ENCODE measurements at places on chromosomes 3 and 15. TPM values are rescaled to one million over a fixed set of nuclear protein-coding genes. Genes with fewer than 3 reads are reported as not detected.
A peak's percentile ranks its signal among the peaks of the same experiment; 100 is the strongest.

The ELL3 gene
- polyA plus RNA-seq = 0.89 TPM

The PLSCR5 gene
- polyA plus RNA-seq = not detected

The CEMIP gene
- 27.8 TPM for polyA plus RNA-seq

The CGNL1 gene
- polyA plus RNA-seq = 0.23 TPM

The DZIP1L gene
- polyA plus RNA-seq = 6.4 TPM

The NECTIN3 gene
- polyA plus RNA-seq = 12.7 TPM

- no peak for DNase-seq
- H3K27me3 ChIP-seq = no peaks in the 10 kb centered on the region
- no peak overlapping the region for H3K27ac ChIP-seq
- H3K36me3 ChIP-seq = no peaks in the 10 kb centered on the region
- no peaks in the 10 kb centered on the region for H3K4me1 ChIP-seq
These were observed 13.2 kb upstream of the BCL6 start for GRCh38 chr3:187758318-187758955.

- DNase-seq = no peak
- H3K27me3 ChIP-seq = no peaks in the 10 kb centered on the region
- H3K4me1 ChIP-seq = peaks cover 9% of the 10 kb centered on the region
- H3K36me3 ChIP-seq = no peaks in the 10 kb centered on the region
These were observed 532.7 kb downstream of the SOX2 start for GRCh38 chr3:182244222-182244971.

DNA sequence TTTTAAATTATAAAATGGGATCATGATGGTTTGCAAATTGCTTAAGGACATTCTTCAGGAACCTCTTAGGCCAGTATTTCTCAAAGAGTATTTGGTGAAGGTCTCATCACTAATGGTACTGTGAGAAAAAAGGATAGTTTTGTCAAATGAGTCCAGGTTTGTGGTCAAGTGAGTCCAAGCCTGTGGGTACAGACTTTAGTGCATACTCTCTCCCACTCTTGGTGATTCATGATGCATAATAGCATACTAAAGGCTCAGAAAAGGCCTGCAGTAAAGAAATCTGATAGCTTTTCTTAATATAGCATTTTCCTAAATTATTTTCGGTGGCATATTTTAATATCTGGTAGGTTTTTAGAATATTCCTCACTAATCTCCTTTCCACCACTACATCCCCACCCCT lies 20.0 kb downstream of the BOC start:
- no peaks in the 10 kb centered on the region for H3K36me3 ChIP-seq
- peaks cover 33% of the 10 kb centered on the region for H3K4me1 ChIP-seq
- no peak for DNase-seq
- H3K4me3 ChIP-seq = no peak overlapping the region
- H3K27me3 ChIP-seq = no peaks in the 10 kb centered on the region
- H3K27ac ChIP-seq = peak overlapping the region; percentile 34

- no peaks in the 10 kb centered on the region for H3K4me1 ChIP-seq
- H3K36me3 ChIP-seq = no peaks in the 10 kb centered on the region
- no peak for DNase-seq
- H3K27ac ChIP-seq = no peak overlapping the region
These were observed 1.5 kb upstream of the TMEM212 start for GRCh38 chr3:171841620-171842000.

DNA sequence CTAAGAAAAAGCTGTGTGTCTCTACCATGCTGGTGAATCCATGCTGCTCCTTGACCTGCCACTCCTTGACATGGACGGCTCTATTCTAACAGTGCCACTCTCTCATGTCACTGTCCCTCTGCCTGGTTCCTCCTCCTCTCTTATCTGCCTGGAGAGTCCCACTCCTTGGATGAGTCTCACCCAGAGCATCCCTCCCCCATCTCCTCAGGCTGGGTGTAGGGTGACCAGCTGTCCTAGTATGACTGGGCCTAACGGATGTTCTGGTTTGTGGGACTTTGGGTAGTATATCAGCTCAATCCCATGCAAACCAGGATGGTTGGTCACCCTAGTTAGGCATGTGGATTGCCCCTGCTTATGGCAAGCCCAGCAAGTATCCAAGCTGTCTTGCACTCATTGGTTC lies 54.3 kb downstream of the LIPC start:
- DNase-seq = no peak
- no peaks in the 10 kb centered on the region for H3K4me1 ChIP-seq

GRCh38 chr15:25719101-25719985 lies 143.8 kb downstream of the ATP10A start:
- H3K27me3 ChIP-seq = no peaks in the 10 kb centered on the region
- H3K36me3 ChIP-seq = no peaks in the 10 kb centered on the region
- H3K27ac ChIP-seq = no peak overlapping the region
- peaks cover 15% of the 10 kb centered on the region for H3K4me1 ChIP-seq
- peak; percentile 67 for DNase-seq

DNA sequence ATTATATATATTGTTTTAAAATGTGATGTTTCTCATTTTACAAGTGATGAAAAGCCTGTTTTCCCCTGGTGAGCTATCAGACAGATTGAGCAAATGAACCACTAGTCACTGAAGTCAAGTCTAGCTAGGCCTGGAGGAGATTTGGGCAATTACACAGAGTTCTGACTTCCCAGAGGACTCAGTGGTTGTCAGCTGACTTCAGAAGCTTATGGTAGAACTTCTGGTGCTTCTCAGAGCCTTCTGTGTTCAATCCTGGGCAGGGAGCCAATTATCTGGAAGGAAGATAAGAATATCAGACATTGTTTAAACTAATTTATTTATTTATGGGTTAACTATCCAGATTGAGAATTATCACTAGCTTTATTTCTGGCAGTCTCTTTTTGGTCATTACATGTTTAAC lies 37.7 kb upstream of the NAALADL2 start:
- no peaks in the 10 kb centered on the region for H3K27me3 ChIP-seq
- H3K27ac ChIP-seq = no peak overlapping the region
- H3K4me3 ChIP-seq = no peak overlapping the region

DNA sequence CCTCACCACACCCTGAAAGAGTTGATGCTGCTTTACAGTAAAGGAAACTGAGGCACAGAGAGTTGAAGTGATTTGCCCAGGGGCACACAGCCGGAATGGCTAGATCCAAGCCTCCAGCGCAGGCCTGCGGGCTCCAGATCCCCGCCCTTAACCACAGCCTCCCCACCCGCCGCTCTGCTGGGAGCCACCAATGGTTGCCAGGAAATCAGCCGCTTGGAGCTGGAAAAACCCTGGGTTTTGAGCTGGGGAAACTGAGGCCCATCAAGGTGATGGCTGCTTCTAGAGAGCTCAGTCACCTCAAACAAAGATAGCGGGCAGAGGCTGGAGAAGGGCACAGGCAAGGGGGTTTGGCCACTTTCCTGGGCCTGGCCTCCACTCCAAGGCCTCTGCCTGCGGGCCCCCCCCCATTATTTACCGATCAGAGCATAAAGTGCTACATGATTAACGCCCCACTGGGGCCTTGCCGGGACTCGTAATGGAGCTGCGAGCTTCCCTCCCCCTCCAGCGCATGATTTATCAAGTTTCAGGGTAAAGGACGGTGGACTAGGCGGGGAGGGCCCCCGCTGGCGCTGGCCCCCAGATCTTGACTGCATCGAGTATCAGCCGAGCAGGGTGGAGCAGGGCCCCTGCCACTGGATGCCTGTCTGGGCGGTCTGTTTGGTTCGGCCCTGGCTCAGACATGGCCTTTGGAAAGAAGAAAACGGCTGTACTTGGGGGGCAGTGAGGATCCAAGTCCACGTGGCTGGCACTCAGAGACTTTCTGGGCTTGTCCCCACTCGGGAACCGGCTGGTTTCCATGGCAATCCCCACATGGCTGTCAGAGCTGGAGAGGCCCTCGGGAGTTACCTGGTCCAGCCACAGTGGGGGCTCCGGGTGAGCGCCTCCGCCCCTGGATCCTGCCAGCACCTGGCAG lies 9.1 kb downstream of the PLXND1 start:
- H3K27me3 ChIP-seq = no peaks in the 10 kb centered on the region
- no peaks in the 10 kb centered on the region for H3K36me3 ChIP-seq
- peak overlapping the region; percentile 75 for H3K27ac ChIP-seq
- H3K4me1 ChIP-seq = peaks cover 19% of the 10 kb centered on the region
- H3K4me3 ChIP-seq = no peak overlapping the region
- DNase-seq = no peak

GRCh38 chr3:119974656-119975055 lies 119.6 kb downstream of the GSK3B start:
- no peaks in the 10 kb centered on the region for H3K27me3 ChIP-seq
- H3K27ac ChIP-seq = no peak overlapping the region
- peaks cover 2% of the 10 kb centered on the region for H3K4me1 ChIP-seq
- no peak overlapping the region for H3K4me3 ChIP-seq
- no peaks in the 10 kb centered on the region for H3K36me3 ChIP-seq
- DNase-seq = no peak

DNA sequence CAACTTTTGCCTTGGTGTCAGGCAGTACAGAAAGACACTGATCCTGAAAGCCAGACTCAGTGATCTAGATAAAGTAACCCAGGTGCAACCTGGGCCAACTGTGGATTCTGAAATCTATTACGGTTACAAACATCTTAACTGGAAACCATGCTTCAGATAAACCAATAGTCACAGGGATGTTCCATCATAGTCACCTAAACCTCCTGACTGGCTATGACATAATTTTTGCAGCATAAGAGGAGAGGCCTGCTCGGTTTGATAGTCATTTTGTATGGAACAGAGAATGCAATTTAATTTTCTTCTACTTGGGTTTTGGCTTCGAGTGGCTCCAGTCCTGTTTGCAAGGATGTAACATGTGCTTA lies 3.7 kb downstream of the SLCO3A1 start:
- H3K36me3 ChIP-seq = no peaks in the 10 kb centered on the region
- no peak overlapping the region for H3K4me3 ChIP-seq
- DNase-seq = no peak
- peaks cover 13% of the 10 kb centered on the region for H3K4me1 ChIP-seq
- no peaks in the 10 kb centered on the region for H3K27me3 ChIP-seq

DNA sequence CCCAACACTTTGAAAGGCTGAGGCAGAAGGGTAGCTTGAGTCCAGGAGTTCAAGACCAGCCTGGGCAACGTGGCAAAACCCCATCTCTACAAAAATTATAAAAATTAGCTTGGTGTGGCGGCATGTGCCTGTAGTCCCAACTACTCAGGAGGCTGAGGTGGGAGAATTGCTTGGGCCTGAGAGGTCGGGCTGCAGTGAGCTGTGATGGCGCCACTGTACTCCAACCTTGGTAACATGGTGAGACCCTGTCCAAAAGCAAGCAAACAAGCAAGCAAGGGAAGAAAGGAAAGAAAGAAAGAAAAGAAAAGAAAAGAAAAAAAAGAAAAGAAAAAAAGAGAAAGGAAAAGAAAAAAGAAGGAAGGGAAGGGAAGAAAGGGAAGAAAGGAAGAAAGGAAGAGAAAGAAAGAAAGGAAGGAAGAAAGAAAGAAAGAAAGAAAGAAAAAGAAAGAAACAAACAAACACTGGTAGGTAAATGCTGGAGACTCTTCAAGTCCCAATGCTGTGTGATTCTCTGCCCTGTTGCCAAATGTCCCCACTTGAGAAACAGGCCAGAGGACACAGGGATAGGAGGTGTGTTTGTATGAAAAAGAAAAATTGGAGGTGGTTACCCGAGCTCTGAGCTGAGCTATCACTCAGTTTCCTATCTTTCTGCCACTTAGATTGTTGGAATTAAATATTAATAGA lies 121.1 kb downstream of the RAB11A start:
- H3K4me3 ChIP-seq = no peak overlapping the region
- H3K36me3 ChIP-seq = no peaks in the 10 kb centered on the region
- H3K27me3 ChIP-seq = peaks cover 26% of the 10 kb centered on the region
- H3K4me1 ChIP-seq = no peaks in the 10 kb centered on the region

DNA sequence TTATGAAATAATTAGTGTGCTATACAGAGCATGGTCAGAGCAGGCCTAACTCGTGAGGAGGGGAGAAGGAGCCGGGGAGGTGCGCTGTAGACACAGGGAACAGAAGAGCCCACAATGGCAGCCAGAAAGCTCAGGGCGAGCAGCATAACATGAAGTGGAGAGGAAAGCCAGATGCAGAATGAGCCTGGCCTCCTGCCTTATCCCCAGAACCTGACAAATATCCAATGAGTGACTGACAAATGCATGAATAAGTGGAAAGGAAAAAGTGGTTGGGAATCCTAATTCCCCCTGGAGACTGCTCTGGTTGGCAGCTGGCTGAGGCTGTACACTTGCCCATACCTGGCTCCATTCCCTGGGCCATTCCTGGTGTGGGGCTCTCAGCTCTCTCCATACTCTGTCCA lies 9.2 kb upstream of the MST1R start:
- no peak overlapping the region for H3K4me3 ChIP-seq
- peaks cover 3% of the 10 kb centered on the region for H3K4me1 ChIP-seq
- H3K27ac ChIP-seq = no peak overlapping the region
- H3K36me3 ChIP-seq = no peaks in the 10 kb centered on the region
- peak; percentile 66 for DNase-seq
- H3K27me3 ChIP-seq = no peaks in the 10 kb centered on the region

DNA sequence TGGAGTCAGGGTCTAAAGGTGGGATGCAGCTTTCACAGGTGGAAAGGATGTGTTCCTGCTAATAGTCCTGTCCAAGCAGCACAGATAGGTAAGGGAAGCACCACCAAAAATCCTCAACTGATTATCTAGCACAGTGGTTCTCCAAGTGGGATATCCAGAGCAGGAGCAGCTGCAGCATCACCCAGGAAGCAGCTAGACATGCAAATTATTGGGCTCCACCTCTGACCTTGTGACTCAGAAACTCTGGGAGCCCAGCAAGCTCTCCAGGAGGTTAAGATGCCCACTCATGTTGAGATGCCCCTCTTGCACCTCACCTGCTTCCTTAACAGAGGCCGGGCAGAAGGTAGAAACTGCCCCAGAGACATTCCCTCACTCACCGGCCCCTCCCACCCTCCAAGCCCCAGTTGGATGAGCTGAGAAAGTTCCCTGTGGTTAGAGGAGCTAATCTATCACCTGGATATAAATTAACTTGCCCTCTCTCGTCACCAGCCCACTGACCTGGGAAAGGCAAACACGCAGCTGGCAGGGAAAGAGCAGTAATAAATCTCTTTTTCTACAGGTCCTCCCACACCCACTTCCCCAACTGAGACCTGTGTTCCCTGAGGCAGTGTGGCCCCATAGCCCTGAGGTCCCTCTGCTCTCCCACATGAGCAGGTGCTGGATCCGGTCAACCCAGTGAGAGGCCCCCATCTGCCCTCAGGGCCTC lies 39.3 kb downstream of the ADCY5 start:
- H3K27ac ChIP-seq = no peak overlapping the region
- no peaks in the 10 kb centered on the region for H3K4me1 ChIP-seq
- DNase-seq = no peak

DNA sequence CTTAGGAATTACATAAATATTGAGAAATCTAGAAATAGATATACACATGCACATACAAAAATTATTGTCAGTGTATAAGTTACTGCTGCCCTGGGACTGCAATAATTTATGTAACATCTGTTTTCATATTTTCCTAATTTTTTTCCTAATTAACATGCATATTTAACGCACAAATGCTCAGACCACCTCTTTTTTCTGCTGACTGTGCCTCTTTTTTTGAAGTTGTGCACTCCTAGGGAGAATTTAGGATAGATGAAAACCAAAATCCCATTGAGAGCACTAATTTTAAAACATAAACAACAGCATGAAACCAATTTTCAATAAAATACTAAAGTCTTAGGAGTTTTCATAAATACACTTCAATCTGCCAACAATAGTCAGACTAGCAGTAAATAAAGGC lies 154.0 kb downstream of the TBC1D5 start:
- no peak overlapping the region for H3K4me3 ChIP-seq
- no peaks in the 10 kb centered on the region for H3K27me3 ChIP-seq
- no peak overlapping the region for H3K27ac ChIP-seq
- H3K36me3 ChIP-seq = no peaks in the 10 kb centered on the region
- no peak for DNase-seq

Data from SK-N-SH (cell line).